ENCODE measurements at places on chromosomes 12 and 14.

DNA sequence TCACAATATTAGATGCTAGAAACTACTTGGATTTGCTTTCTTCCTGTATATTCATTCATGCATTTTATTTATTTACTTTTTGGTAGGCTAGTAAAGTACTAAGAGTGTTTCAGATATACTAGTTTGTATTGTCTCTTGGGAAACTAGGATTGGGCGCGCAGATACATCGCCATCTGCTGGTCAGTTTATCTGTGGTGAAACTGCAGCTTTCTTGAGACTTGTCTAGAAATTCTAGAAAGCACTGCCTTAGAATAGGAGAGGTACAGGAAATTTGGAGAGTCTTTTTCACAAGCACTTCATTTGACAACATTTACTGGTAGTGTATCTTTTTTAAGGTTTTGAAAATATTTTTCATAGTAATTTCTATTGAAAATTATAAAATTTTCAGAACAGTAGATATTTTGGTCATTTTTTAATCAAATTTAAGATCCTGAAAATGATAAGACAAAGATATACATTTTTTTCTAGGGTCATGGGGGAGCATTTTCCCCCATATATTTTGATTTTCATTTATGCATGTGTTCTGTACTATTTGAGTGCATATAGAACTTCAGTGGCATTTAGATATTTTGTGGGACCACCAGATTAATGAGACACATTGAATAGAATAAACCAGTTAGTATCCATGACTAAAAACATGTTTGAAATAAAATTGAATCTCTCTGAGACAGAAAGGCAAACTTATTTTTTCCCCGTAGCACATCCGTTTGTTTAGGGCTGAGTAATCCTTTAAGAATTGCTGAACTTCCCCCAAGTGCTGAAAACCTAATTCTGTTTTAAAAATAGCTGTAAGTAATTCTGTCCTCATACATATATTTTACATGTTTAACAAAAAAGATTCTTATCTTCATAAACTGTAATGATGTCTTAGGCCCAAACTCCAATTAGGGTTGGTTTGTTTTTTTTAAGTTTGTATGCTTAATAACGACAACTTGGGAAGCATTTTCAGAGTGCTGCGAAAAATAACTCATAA, 44.5 kb downstream of the SLC38A6 start:
- DNase-seq, result peak; percentile 55

GRCh38 chr14:33671556-33671955, 279.3 kb downstream of the EGLN3 start:
- DNase-seq, result no peak

DNA sequence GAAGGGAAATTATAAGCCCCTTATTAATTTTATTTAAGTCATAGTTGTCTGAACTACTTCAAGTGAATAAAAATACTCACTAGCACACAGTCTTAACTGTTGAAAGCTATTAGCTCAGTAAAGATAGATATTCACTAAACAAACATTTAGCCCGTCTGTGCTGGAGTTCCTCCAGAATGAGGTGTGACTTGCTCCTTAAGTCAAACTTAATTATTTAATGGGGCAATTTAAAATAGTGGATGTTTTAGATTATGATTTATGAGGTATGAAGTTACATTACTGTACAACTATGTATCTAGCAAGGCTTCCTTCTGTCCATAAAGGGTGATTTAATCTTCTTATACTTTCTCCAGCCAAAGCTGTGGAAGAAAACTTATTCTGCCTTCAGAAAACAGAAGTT, 414.0 kb upstream of the FLRT2 start:
- DNase-seq, result no peak

- peak; percentile 83 for DNase-seq
Measured at GRCh38 chr12:51070004-51070403, 13.4 kb downstream of the CSRNP2 start.

DNA sequence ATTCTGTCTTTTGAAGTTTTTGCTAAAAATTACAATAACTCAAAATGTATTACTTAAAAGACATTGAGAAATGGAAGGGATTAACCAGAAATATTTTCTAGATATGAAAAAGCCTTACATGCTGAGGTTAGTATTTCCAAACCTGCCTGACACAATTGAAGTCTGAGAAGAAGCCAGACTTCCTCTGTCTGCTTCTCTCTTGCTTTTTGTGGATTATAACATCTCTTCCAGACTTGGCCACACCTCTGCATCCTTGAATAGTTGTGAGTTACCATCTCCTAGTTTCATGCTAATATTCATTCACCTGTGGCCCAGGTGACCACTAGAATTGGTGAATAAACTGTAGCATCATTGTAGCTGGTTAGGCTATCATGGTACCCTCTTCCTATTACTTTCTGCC, 497.6 kb downstream of the SLC16A7 start:
- peak; percentile 37 for DNase-seq

DNA sequence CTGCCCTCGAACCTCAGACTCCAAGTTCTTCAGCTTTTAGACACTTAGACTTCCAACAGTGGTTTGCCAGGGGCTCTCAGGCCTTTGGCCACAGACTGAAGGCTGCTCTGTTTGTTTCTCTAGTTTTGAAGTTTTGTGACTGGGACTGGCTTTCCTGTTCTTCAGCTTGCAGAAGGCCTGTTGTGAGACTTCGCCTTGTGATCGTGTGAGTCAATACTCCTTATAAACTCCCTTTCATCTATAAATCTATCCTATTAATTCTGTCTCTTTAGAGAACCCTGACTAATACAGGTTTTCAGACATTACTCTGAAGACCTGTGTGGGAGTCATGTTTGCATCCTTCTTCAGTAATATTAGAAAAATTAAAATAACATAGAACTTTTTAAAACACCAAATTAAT, 289.1 kb downstream of the RMST start:
- DNase-seq, result peak; percentile 62

- DNase-seq, result no peak
Measured at GRCh38 chr12:92650228-92650822, 52.5 kb upstream of the PLEKHG7 start.

GRCh38 chr12:97681612-97682504, 219.3 kb downstream of the RMST start:
- no peak for DNase-seq

DNA sequence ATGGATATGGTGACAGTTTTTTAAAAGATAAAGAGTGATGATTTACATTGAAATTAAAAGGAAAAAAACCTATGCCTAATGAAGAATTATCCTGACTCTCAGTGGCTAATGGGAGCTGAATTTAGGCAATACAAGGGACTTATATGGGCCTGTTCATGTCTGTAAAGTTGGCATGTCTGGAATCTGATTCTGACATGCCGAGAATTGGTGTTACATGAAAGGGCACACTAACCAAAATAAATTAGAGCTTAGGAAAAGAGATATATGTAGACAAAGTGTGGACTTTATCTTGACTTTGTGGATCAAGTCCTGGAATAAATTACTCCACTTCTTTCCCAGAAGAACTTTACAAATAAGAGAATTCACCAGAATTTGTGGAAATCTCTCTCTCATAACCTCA, 1.1 kb downstream of the TDG start:
- DNase-seq, result no peak

DNA sequence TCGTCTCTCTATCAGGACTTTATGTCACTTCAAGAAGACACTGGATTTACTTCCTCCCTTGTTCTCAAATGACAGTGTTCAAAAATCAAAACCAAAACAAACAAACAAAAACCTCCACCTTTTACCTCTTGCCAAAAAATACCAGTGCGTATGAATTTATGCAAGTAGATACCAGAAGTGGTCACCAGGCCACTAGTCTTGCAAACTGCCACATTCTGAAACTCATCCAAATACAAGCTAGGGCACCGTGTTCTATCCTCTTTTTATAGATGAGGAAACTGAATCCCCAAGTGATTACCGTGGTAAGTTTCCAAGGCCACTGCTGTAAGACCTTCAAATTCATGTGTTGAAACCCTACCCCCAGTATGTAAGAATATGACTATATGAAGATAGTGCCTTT, 343.9 kb upstream of the KITLG start:
- no peak for DNase-seq

DNA sequence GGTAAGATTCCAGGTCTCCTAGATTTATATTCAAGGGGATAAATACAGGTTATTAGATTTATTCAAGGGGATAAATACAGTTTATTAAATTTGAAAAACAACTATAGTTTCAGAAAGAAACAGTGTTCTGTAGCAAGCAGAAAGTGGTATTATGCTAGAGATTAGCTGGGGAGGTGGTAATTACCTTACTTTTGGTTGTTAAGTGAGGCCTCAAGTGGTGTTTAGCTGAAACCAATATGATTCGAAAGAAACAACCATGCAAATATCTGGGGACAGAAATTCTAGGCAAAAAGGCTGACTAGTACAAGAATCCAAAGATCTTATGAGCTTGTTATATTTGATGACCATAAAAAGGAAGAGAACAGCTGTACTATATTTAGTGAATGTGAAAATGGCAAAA, 6.2 kb downstream of the OR4N5 start:
- DNase-seq, result no peak

GRCh38 chr12:131752451-131752850, 41.6 kb downstream of the SFSWAP start:
- no peak for DNase-seq

GRCh38 chr14:51318813-51319597, 79.0 kb downstream of the TMX1 start:
- no peak for DNase-seq

DNA sequence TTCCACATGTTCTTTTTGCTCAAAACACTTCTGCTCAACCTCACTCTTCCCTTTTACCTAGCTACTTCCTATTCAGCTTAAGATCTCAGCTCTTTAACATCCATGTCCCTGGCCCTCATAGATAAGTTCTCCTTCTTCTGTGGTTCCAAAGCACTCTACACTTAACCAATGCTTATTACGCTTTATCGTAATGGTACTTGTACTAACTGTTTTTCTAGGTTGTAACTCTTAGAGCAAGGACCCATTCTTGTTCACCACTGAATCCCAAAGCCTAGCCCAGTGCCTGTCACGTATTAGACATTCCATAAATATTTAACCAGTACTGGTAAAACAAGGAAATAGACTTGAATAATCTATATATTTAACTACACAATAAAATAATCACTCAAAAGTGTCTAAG, 5.3 kb downstream of the SLC41A2 start:
- no peak for DNase-seq

- DNase-seq, result no peak
Measured at GRCh38 chr12:73892201-73892600, 645.4 kb upstream of the ATXN7L3B start.

DNA sequence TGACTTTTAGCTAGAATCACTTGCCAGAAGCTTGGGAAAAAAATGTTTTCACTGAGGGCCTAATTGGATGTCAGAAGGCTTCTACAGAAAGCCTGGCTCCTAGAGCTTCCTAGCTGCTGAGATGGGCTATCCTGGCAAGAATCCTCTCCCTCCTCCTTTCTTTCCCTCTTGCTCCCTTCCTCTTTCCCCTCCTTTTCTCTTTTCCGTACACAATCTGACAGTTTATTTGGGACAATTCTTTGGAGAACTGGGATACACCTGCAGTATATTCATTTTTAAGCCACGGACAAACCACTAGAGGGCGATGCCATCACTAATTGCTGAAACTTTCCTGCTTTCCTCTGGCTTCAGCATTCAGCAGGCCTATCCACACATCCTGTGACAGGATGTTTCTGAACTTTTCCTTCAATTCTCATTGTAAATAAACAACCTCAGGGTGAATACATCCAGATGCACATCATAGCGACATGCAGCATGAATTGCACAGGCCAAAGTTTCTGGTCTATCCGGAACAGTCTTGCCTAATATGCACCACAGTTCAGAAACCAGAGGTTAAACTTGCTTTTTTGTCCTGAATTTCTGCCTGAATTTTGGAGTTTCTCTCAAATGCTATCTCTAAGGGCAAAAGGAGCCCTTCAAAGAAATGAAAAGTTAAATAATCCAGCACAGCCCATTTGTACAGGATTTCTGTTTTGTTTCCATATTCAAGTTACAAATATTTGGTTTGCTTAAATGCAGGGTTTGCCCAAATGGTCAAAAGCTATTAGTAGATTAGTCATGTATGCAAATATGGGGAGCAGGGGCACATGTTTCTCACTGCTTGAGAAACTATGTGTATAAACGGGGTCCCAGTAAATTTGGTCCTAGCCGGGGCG, 142.8 kb downstream of the PAWR start:
- no peak for DNase-seq

DNA sequence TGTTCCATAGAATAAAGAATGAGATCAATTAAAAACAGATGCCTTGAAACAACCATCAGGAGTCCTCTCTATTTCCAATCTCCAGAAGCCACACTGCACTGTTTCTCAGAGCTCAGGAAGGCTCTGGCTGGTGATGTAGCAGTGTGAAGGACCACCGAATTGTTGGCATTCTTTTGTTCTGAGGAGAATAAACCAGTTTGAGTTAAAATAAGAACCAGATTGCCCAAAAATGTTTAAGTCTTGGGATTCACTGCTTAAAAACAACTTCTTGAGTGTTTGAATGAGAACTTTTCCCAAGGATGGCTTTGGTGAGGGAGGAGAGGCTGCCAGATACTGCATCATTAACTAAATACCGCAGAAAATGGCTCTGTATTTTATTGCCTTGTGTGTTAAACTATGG, 341.2 kb downstream of the C12orf75 start:
- DNase-seq, result no peak

GRCh38 chr12:117045160-117046010, 53.8 kb downstream of the TESC start:
- no peak for DNase-seq

- no peak for DNase-seq
Measured at GRCh38 chr14:82094829-82095345, 561.2 kb upstream of the SEL1L start.

DNA sequence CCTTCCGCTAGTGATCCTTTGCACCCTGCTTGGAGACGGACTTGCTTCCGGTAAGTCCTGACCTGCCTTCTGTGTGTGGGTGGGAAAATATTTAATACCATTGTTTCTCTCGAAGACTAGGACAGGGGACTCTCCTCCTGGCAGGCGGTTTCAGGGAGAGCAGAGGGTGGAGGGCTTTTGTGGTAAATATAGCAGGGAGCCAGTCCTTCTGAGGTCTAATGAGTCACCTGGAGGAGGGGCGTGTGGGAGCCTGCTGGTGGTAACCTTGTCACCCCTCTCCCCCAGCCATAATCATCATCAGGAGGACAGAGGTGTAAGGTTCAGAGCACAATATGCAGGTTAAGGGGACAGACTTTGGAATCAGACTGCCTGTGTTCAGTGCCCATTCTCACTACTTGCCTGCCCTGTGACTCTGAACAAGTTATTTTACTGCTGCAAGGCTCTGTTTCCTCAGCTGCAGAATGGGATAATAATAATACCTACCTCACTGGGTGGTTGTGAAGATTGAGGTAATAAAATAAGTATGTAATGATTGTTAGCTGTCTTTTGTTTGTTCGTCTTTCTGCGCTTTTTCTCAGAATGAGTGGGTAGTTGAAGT, 47.4 kb downstream of the SUSD6 start:
- DNase-seq, result peak; percentile 88

- peak; percentile 95 for DNase-seq
Measured at GRCh38 chr12:113214895-113215400, 6.3 kb upstream of the TPCN1 start.

Measured in mammary epithelial cell (primary cell).